ENCODE measurements at places on chromosomes 13 and 19. TPM values are rescaled to one million over a fixed set of nuclear protein-coding genes. Genes with fewer than 3 reads are reported as not detected.

The ZNF266 gene
- 17.0 TPM for total RNA-seq

GRCh38 chr19:45632468-45633196 is 6.6 kb downstream of the EML2 start:
- peak overlapping the region; percentile 68 for H3K4me3 ChIP-seq
- DNase-seq = peak; percentile 98
- no peaks in the 10 kb centered on the region for H3K27me3 ChIP-seq

GRCh38 chr13:38606699-38607535 is 80.0 kb upstream of the FREM2 start:
- peaks cover 6% of the 10 kb centered on the region for H3K4me1 ChIP-seq
- peaks cover 30% of the 10 kb centered on the region for H3K27me3 ChIP-seq
- H3K4me3 ChIP-seq = no peak overlapping the region
- no peaks in the 10 kb centered on the region for H3K36me3 ChIP-seq
- no peak for DNase-seq

DNA sequence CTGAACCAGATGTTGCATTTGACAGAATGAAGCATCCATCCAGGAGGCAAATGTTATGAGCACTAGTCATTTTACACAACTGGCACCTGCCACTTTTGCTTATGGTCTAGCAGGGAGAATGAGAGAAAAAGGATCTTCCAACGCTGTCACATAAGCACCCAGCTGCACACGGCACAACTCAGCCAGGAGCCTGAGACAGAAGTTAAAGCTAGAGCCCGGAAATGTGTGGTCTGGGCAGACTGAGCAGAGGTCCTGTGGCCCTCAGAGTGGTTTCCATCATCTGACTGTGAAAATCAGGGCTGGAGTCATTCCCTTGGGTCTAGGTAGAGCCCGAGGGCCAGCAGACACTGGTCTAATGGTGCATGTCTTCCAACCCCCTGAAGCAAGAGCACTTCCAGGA is 78.4 kb upstream of the XPO4 start:
- no peak for DNase-seq
- peaks cover 86% of the 10 kb centered on the region for H3K36me3 ChIP-seq
- no peak overlapping the region for H3K27ac ChIP-seq
- no peaks in the 10 kb centered on the region for H3K4me1 ChIP-seq
- H3K4me3 ChIP-seq = no peak overlapping the region

Measured in MCF 10A (cell line).